ENCODE measurements at places on chromosomes 16 and 17.

DNA sequence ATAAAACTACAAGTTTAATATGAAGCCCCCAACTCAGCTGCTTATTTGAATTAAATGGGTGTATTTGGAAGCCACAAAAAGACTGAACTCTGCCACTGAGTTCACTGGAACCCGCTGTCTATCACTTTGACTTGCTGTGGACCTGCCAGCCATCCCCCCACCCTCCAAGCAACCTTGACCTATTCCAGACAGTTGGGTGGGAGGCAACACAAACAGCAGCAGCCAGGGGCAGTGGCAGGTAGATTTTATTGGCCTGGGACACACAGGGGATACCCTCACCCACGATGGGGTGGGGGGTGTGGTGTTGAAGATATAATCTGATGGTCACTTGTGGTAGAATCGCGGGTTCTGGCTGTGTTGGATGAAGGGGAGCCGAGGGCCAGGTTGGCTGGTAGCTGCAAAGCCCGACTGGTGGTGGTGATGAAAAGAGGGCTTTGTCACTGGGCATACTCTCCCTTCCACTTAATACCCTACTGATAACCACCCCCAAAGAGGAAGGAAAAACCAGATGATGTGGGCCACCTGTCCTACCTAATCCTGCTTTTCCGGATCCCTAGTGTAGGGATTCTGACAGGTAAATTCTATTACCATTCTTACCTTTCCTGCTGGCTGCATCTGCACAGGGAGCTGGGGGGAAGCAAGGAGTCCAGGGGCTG lies 2.6 kb downstream of the GPS2 start:
- DNase-seq: no peak

DNA sequence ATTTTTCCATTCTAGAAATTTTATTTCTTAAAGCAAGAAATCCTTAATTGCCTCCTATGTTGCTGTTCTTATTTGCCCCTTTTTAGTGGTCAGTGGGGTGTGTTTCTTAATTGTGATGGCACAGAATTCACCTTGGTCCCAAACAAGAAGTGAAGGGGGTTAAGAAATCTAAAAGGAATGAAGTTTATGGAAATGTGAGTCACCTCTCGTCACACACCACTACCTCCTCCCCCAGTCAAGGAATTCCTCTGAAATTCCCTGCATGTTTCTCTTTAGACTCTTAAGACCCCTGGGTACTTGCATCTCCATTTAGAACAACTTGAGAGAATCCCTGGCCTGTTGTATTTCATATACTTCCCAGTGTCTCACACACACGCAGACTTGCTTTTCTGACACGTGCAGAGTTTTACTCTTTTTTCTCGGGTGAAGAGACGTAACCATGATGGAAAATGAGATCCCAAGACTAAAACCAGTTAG lies 247.4 kb downstream of the PRKCA start:
- DNase-seq: no peak

- DNase-seq: no peak
Observed at GRCh38 chr17:61199431-61200338, 200.0 kb upstream of the TBX2 start.

DNA sequence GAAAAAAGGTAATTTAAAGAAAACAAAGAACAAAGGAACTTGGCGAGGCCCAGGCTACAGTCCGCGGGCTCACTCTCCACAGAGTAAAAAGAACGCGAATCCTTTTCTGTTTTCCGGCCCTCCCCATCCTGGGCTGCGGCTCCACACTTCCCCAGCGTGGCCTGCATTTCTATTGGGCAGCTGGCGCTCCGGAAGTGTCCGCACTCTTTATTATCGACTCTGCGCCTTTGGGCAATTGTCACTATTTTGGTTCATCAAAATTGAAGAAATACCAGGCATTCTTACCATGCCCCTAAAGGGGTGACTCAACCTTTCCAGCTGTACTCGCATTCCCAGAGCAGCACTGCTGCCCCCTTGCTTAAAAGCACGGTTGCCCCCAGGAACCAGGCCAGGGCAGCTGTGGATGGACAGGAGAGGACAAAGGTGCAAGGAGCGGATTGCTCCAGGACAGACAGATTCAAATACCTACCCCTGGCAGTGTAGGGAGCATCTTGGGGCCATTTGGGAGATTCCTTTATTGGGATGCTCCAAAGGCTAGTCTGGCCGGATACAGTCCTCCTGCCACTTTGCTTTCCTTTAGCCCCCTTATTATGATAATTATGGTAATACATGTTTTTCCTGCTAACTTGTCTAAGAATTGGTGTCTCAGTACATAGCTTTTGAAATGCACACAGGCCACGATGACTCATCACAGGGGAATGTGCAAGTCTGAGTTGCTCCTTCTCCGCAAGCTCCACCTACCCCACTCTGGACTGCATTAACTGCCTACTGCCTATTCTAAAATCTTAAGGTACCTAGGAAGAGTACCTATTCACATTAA lies 985 bp upstream of the SLFN12 start:
- DNase-seq: peak; percentile 92

DNA sequence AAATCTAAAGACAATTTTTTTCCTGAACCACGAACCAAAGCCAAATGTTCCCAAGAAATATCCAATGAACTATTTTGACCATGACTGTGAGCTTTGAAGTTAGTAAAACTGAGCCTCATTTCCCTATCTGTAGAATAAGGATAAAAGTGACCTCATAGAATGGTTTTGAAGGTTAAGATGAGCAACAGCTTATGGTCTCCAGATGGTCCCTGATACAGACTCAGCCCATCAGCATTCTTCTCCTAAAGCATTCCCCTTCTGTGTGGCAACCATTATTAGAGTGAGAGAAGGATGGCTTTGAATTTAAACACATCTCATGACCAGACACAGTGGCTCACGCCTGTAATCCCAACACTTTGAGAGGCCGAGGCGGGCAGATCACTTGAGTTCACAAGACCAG lies 70.1 kb downstream of the COPRS start:
- no peak for DNase-seq

- DNase-seq: no peak
Observed at GRCh38 chr17:69417545-69418483, 3.3 kb downstream of the MAP2K6 start.

- DNase-seq: no peak
Observed at GRCh38 chr16:82108100-82108499, 61.9 kb downstream of the MPHOSPH6 start.

GRCh38 chr17:28983286-28984230 lies 22.3 kb downstream of the SEZ6 start:
- DNase-seq: no peak

DNA sequence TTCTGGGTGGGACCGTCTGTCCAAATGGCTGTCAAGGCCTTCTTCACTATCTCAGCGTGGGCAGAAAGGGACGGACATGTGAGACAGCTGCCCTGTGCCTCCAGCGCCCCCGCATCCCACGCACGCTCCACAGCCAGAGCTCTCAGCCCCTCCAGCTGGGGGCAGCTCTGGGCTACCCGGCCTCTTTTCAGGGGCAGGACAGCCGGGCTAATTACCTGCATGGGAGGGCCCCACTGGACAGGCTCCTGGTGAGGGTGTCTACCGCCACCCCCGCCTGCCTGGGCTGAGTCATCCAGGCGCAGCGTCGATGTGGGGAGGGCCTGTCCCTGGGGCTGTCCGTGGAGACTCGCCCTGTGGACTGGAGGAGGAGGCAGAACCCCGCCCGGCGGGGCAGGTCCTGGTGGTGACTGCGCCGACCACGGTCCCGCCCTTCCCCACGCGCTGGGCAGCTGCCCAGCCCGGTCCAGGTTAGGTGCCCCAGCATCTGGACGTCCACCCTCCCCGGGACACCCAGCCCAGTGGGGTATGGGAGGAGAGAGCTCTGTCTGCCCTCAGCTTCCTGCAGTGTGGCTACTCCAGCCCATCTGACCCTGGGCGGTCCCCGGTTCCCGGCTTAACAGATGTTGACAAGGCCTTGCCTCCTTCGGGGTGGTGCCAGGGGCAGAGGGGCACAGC lies 5.9 kb upstream of the METRNL start:
- no peak for DNase-seq

DNA sequence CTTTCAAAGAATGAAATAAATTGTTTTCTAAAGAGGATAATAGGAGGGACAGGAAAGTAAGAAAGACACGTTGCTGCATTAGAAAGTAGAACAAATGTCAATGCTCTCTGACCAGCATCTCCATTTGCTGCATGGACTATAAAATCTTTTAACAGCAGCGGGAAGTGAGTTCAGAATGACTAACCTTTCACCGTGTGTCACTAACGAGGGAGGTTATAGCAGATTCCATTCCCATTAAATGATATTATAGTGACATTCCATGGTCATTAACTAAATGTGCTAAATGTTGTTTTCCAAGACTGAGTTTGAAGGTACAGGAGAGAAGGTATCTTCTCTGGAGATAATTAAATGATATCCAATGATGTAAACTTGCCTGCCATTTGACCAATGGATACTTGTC lies 127.1 kb upstream of the HS3ST3A1 start:
- DNase-seq: no peak

GRCh38 chr17:40646791-40647623 lies 611 bp downstream of the SMARCE1 start:
- DNase-seq: peak; percentile 7

GRCh38 chr16:68786685-68787418 lies 49.8 kb downstream of the CDH1 start:
- DNase-seq: no peak

DNA sequence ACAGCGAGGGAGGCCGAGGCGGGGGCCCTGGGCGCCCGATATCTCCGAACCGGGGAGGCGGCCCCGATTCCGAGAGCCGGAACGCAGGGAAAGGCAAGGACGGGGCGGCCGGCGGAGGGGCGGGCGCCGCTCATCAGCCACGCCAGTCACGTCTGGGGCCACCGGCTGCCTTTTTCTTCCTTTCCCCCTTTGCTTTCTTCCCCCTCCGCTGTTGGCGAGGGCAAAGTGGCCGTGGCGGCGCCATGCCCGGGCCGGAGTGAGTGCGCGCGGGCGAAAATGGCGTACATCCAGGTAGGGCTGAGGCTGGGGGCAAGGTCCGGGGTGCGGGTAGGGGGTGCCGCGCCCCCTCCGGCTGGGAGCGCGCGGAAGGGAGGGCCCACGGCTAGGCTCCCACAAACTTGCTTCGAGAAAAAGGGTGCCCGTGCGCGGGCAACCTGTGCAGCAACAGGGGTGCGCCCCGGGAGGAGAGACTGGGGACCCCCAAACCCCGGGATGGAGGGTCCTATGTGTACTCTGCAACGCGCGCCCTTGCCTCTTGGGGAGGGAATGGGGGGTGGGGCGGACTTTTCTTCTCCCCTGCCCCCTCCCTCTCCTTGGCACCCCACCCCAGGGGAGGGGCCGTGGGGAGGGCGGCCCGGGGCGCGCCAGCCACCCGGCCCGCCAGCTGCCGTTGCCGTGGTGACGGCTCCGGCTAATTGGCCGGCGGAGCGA lies 486 bp downstream of the SYT17 start:
- no peak for DNase-seq

DNA sequence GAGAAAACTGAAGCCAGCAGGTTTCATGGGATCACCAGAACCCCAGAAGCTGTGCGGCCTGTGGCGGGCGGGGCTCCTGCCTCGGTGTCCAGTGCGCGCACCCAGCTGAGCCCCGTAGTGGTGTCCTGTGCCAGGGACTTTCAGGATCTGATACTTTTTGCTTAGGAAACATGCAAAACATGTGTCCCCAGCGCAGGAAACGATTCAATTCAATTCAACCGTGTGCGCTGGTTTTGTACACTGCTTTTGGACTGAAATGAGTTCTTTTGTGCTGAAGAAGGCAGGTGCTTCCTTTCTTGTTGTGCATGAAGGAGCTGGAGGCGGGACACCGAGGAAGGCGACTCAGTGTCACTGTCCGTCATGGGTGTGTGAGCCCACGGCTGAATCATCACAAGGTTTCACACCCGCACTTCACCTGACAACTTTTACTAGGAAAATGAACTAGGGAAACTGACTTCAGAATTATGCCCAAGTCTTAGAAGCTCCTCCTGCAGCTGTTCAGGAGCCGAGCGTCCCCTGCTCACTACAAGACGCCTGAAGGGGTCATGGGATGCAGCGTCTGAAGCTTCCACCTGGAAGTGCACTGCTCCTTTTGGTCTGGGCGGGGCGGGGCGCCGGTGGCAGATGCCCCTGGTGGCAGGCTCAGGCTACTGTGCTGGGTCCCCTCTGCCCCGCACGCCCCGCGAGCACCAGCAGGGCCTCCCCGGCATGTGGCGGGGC lies 31.4 kb upstream of the ZNF750 start:
- no peak for DNase-seq

DNA sequence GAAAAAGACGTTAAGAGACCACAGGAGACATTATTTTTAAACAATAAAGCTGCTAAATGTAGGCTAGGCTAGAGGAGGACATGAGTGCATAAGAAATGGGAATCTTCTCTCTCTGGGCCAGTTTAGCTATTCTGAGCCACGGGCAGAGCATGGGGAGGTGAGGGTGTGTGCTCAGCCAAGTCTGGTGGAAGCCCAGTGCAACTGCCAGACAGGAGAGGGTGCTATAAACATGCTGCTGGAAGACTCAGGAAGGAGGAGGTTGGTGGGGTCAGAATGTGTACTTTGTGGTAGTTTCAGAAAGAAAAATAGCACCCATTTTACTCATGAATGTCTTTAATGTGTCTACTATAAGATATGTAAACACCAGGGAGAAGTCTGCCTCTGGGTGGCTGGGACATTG lies 5.9 kb upstream of the SDK2 start:
- DNase-seq: no peak

DNA sequence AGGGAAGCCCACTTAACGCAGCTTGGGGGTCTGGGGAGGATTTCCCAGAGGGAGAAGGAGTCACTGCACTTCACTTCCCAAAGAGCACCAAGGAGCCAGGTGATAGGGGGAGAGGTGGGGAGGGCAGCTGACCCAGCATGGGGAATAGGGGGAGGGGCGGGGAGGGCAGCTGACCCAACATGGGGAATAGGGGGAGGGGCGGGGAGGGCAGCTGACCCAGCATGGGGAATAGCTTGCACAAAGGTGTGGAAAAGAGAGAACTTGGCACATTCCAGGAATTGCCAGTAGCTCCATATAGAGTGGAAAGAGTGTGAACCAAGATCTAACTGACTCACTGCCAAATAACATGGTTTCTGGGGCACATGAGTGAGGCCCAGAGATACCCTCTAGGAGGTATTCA lies 110.3 kb downstream of the CCT6B start:
- no peak for DNase-seq

- DNase-seq: no peak
Observed at GRCh38 chr17:4476017-4476416, 22.7 kb upstream of the SPNS2 start.

DNA sequence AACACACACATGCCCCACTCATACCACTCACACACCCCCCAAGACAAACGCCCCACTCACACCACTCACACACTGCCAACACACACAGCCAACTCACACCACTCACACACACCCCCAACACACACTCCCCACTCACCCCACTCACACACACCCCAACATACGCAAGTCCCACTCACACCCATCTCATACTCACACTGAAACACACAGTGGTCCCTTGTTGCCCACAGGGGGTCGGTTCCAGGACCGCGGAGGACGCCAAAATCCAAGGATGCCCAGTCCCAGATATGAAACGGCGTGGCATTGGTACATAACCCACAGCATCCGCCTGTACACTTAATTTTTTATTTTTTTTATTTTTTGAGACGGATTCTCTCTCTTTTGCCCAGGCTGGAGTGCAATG lies 20.9 kb downstream of the RNF213 start:
- DNase-seq: no peak

GRCh38 chr17:76074390-76075363 lies at the start of gene GALR2:
GALR2 (plus strand) TSS chr17:76074781; CDS start chr17:76074884, 103 bp downstream.
- DNase-seq: no peak

GRCh38 chr16:31007684-31008083 lies 2.8 kb downstream of the STX1B start:
- no peak for DNase-seq

Measured in smooth muscle cell of the brain vasculature (primary cell).